Coronary artery (tissue), 2 donors: ENCODE measurements at places on chromosomes 3 and 15.

GRCh38 chr3:46455231-46456115, 9.2 kb downstream of the LTF start:
- peak; percentile 69 for DNase-seq

DNA sequence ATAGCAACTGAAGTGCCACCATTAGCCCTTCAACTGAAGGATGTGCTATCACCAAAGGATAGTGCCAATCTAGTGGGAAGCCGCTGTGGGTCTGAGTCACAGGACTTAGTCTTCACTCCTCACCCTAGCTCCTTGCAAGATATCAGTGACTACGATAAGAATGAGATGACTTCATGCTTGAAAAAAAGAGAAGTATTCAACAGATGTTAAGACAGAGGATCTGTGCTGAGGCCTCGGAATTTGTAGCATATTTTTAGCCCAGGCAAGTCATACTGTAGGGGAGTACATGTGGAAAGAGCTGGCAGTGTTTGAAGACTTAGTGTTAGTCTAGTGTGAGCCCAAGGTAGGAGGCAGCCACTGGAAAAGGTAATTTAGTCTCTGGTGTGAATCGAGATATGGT, 270.7 kb upstream of the LRTM1 start:
- DNase-seq, result no peak

- no peak for DNase-seq
Measured at GRCh38 chr15:33559207-33559890, 248.6 kb downstream of the RYR3 start.

GRCh38 chr3:27596334-27596841, 112.2 kb upstream of the SLC4A7 start:
- DNase-seq, result no peak

GRCh38 chr3:118447339-118447738, 587.3 kb downstream of the IGSF11 start:
- DNase-seq, result no peak

DNA sequence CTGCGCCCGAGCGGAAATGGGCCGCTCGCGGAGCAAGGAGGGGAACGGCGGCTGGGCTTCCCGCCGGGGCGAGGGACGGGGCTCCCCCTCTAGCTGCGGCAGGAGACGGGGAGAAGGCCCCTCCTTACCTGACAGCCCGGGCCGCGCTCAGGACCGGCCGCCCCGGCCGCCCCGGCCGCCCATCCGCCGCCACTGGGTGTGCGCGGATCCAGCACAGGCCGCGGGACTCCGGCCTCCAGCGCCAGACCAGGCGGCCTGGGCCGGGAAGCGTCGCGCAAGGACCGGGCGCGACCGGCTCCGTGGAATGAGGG, 296 bp downstream of the TPRA1 start:
- no peak for DNase-seq

DNA sequence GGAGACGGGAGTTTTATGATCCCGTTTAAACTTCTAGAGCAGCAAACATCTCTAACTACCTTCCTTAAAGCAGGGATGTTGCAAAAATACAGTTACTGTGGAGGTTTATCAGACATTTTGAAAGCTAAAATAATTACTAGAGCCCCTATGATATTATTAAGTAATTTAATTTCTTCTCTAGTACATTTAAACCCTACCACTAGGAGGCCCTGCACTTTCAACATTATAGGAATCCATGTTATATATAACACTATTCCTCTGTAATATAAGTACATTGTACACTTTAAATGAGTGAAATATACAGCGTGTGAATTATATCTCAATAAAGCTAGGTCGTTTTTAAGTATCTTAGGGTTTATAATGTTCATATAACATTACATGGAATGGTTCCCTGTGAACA, 11.5 kb downstream of the SETMAR start:
- DNase-seq, result no peak

DNA sequence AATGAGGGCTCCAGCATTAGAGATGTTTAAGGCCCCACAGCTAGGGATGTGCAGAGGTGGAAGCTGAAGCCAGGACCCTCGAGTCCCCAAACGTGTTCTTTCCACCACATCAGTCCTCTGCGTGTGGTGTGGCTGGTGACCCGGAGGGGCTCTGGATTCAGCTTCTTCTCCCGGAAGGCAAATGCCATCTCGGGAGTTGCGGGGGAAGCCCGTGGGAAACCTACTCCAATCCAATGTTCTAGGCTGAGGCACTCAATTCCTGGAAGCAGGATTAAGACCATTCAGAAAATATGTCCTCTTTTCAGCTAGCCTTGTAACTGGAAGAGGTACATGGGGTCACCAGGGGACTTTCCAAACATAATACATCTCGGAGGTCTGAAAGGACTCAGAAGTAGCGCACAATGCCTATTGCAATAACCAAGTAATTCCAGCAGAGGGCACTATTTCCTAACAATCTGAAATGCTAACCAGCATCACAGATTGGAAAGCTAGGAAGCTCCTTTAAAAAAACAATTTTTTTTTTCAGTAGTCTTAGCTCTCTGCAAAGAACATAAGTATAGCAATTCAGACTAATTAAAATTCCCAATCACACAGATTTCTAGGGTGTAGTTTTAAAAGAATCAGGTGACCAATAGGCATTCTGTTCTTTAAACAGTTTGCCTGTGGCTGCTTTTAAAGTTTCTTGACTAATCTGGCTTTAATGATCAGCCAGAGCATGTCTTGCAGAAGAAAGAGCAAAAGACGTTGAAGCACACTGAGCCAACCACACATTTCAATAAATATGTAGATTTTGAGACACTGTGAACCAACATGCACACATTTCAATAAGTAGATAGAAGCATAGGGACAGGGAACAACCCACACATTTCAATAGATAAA, 36.1 kb downstream of the BNC1 start:
- DNase-seq, result no peak

- peak; percentile 57 for DNase-seq
Measured at GRCh38 chr3:10527295-10528001, 22.1 kb upstream of the ATP2B2 start.

DNA sequence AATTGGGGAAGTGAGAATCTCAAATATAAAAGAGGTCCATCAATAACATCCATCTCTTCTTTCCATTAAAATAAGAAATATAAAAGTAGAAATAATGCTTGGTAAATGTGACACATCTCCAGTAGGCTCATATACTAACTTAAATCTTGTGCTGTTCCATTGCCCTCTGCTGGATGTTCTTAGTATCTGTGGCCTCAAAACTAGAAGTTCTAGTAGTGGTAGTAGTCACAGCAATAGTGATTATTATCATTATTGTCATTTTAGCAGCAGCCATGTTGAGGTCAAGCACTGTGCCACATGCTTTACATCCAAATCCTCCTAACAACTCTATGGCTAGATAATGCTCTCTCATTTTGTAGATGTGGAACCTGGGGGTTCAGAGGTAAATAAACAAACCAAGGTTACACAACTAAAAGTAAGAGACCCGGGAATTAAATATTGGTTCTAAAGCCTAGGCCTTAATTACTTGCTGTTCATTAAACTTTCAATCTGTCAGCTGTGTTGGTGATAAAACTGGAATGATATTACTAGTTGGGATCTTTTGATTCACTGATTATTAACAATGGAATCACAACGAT, 20.2 kb upstream of the BTLA start:
- DNase-seq, result no peak

DNA sequence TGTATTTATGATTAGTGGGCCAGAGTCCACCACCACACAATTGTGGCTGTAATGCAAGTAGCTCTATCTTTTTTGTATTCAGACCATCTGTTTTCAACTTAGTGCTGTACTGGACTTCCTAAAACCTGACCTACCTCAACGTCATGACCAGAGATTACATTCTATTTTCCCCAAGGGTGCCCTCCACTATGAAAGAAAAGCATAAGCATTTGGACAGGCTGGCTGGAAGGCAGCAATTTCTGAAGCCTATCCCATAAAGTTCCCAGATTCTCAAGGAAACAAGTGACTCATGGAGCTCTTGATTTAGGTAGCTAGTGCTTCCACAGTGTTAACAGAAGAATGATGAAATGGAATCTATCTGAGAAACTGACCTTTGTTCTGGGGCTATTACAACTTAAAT, 75.8 kb downstream of the COL8A1 start:
- DNase-seq, result no peak

DNA sequence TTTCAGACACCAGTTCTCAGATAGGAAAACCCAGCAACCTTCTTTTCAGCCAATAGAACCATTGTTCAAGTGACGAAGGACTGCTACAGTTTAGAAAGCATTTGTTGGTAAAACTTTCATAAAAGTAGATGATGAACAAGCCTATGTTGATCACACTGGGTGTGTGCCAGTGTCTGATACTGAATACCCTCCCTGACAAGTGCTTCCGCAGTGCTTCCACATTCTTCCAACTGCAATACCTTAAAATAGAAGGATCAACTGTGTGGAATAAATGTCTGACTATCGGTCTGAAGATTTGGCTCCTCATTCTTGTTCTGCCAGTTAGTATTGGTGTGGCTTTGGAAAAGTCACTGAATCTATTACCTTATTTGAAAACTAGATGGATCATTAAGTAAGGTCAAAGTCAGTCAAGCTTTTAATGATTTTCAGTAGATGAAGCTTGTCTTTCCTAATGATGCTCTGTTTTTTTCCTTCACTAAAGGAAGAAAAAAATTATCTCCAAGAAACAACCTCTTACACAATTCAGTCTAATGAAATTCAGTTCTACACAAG, 479.4 kb upstream of the CBLB start:
- DNase-seq, result no peak

GRCh38 chr15:57624730-57625129, 33.0 kb downstream of the MYZAP start:
- DNase-seq, result no peak

- DNase-seq, result peak; percentile 11
Measured at GRCh38 chr15:76987896-76988860, 6.7 kb upstream of the PSTPIP1 start.

- no peak for DNase-seq
Measured at GRCh38 chr3:23991306-23991682, 46.2 kb downstream of the NR1D2 start.

GRCh38 chr3:183117056-183117455, 17.8 kb upstream of the MCCC1 start:
- no peak for DNase-seq

- DNase-seq, result no peak
Measured at GRCh38 chr3:151210676-151211381, 7.8 kb upstream of the GPR171 start.

DNA sequence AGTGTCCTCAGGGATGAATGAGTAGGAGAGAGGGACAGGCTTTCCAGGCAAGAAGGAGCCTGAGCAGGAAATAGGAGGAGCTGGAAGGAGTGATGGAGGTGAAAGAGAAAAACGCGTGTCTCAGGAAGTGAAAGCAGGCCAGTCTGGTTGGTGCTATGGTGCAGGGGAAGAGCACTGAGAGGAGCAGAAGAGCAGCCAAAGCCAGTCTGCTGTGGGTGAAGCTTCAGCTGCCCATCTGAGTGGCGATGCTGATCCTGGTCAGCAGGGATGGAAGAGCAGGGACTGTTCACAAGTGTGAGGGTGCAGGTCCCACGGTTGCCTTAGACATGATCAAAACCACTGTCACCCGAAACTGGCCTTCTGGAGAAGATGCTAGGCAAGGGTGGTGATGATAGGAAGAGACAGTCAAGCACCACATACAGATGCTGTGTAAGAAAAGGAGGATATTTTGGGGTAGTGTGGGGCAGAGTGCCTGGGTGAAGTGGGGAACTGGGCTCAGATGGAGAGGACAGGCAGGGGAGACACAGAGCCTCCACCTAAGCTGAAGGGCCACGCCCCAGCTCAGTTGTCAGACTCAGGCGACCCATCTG, 5.5 kb upstream of the KY start:
- peak; percentile 62 for DNase-seq

GRCh38 chr3:150177673-150178381, 207.1 kb upstream of the PFN2 start:
- no peak for DNase-seq

GRCh38 chr3:101829437-101829830, 19.9 kb upstream of the NFKBIZ start:
- DNase-seq, result no peak

DNA sequence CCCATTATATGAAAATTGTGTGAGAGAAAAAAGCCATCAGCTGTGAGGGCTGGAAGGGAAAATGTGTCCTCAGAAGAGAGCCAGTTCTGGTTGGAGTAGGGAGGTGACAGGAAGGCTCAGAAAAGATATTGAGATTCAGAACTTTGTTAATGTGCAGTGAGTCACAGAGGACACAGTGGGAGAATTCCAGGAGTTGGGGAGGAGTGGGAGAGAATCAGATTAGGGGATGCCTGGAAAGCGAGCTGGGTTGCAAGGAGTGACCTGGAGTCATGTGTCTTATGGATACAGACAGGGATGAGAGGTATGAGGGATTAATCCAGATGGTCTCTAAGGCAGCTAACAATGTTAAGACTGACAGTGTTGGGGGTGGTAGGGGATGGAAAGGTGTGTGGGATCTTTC, 67.5 kb downstream of the CHST2 start:
- DNase-seq, result no peak

DNA sequence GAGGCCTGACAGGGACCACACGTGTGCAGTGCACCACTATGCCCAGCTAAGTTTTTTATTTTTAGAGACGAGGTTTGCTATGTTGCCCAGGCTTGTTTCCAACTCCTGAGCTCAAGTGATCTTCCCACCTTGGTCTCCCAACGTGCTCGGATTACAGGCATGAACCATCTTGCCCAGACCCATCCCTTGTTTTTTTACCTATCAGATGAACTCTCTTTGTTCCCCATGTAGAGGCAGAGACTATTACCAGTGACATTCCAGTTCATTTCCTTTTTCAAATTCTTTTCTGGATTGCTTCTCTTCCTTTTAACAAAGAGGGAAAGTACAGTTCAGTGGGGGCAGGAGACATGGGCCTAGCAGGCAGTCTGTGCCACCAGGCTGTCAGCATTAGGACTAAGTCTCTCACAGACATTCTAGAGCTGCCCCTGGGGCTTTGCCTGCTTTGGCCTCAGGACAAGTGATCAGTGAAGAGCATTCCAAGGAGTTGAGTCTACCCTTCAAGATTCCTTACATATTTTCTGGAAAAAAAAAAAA, 103.5 kb upstream of the SLC7A14 start:
- DNase-seq, result peak; percentile 79

DNA sequence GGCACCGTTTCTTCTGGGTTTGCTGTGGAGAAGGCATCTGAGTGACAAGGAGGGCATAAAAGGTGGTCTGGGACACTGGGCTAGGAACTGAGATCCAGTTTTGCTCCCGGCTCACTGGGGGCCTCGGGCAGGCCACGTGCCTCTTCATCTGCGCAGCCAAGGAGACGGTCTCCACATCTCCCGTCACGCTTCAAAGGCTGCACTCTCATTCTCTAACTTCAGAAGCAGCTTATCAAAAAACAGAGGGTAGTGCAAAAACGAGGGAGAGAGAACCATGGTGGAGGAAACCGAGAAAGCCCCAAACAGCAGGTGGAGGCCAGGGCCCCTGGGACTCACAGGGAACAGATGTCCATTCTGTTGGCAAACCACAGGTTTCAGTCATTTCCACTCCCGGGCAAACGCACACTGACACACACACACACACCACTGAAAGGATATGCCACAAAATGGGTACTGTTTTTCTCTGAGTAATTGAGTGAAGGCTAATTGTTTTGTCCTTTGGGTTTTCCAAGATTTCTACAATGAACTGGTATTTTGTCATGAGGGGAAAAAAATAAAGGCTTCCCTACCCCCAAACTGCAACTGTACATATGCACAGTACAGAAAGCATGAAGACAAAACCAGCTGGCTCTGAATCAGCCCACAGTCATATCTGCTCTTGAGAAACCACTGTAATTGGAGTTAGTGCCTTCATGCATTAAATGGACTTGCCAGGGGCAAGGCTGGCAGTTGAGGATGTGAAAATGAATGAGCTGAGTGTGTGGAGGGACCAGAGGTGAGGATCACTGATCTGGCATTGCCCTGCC, 71.9 kb downstream of the MGLL start:
- no peak for DNase-seq
